Uterus (tissue), 4 donors: ENCODE measurements at places on chromosomes 6 and 20.

- DNase-seq = no peak
- no peaks in the 10 kb centered on the region for H3K4me1 ChIP-seq
- no peaks in the 10 kb centered on the region for H3K27me3 ChIP-seq
- H3K4me3 ChIP-seq = no peak overlapping the region
- H3K27ac ChIP-seq = no peak overlapping the region
- no peaks in the 10 kb centered on the region for H3K36me3 ChIP-seq
Observed at GRCh38 chr6:34839666-34840352, 47.9 kb downstream of the BLTP3A start.

GRCh38 chr6:25397406-25397805 is 118.2 kb downstream of the CARMIL1 start:
- H3K4me1 ChIP-seq = peaks cover 2% of the 10 kb centered on the region
- DNase-seq = no peak
- H3K36me3 ChIP-seq = no peaks in the 10 kb centered on the region
- no peaks in the 10 kb centered on the region for H3K27me3 ChIP-seq

- H3K27ac ChIP-seq = no peak overlapping the region
- no peaks in the 10 kb centered on the region for H3K4me1 ChIP-seq
- H3K36me3 ChIP-seq = no peaks in the 10 kb centered on the region
Observed at GRCh38 chr6:150145830-150146229, 3.0 kb downstream of the PPP1R14C start.

- H3K27me3 ChIP-seq = no peaks in the 10 kb centered on the region
- no peaks in the 10 kb centered on the region for H3K4me1 ChIP-seq
- no peak for DNase-seq
Observed at GRCh38 chr6:135227349-135227748, 46.2 kb downstream of the MYB start.

DNA sequence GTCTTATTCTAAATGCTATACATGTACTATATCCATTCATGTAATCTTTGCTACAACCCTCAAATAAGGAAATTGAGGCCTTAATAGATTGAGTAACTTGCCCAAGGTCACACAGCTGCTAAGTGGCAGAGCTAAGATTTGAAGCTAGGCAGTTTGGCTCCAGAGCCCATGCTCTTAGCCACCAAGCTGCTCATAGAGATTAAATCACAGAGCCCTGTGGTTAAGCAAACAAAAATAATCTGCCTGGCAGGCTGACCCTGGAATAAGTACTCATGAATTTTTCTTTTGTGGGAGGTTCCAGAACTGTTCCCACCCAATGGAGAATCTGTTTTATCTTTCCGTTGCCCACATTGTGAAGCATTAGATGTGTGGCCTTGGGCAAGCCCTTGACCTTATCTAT is 7.4 kb downstream of the AAR2 start:
- H3K27ac ChIP-seq = no peak overlapping the region
- no peak overlapping the region for H3K4me3 ChIP-seq
- no peaks in the 10 kb centered on the region for H3K36me3 ChIP-seq
- DNase-seq = no peak
- no peaks in the 10 kb centered on the region for H3K4me1 ChIP-seq

DNA sequence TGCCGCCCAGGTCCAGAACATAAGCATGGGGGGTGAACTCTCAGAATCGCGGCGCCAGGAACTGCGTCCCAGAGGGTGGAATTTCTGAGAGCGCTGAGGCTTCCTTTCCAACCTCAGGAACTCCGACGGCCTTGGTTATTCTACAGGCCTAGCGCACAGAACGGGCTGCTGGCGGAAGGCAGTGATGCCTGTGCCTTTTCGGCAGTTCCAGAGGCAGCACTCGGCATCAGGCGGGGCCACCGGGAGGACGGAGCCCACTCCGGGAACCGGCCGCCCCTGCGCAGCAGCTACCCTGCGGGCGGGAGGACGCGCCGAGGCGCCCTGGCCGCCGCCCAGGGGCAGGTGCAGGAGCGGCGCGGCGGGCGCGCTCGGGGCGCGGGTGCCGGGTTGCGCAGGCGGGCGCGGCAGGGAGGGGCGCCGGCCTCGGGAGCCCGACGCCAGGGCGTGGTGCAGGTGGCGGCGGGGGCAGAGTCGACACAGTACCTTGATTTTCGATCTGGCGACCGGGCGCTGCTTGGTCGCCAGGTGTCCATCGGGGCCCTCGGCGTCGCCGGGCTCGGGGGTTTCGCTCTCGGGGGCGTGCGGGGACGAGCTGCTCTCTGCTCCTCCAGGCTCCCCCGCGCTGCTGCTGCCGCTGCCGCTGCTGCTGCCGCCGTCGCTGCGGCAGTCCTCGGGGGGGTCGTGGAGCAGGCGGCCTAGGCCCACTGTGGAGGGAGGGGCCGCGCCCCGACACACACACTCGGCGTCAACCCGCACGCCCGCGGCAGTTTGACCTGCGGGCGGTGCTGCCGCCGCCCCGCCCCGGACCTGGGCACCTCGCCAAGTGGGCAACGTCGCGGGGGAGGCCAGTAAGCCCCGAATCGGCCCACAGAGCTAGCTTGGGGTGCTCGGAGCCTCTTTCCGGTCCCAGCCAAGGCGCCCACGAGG is 1.3 kb downstream of the OVOL2 start:
- peaks cover 4% of the 10 kb centered on the region for H3K4me1 ChIP-seq
- no peak overlapping the region for H3K4me3 ChIP-seq
- no peak for DNase-seq
- no peak overlapping the region for H3K27ac ChIP-seq

GRCh38 chr20:49792006-49792405 is 20.6 kb upstream of the SLC9A8 start:
- no peaks in the 10 kb centered on the region for H3K27me3 ChIP-seq
- no peaks in the 10 kb centered on the region for H3K4me1 ChIP-seq
- H3K4me3 ChIP-seq = no peak overlapping the region
